ENCODE measurements at places on chromosomes 16 and 17.

GRCh38 chr16:3187798-3188674 is at the start of gene OR1F1:
TSS of gene OR1F1 (plus strand) at chr16:3188204.
- no peak for DNase-seq

- DNase-seq = no peak
These were observed at the start of gene WNT9B for GRCh38 chr17:46851029-46851741. TSS of gene WNT9B (plus strand) at chr17:46851583. CDS start at chr17:46851639, 56 bp downstream.

DNA sequence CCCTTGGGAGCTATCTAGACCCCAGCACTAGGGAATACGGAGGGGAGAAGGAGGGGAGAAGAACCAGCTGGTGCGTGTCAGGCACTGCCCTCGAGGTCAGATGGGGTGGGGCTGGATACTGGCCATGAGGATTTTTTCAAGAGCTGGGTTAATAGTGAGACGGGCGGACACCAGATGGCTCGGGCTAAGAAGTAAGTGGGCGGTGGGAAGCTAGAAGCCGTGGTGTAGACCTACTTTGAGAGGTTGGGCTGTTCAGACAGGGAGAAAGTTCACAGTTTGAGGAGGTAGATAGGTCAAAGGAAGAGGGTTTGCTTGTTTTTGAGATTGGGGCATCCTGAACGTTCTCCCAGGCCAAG is 303.8 kb downstream of the SEC14L1 start:
- DNase-seq = no peak

GRCh38 chr16:2904922-2905240 is 6.8 kb upstream of the FLYWCH1 start:
- DNase-seq = no peak
